ENCODE measurements at places on chromosomes 3 and 15.

- DNase-seq, result no peak
Measured at GRCh38 chr15:42138411-42138810, 18.0 kb downstream of the PLA2G4F start.

GRCh38 chr3:396293-396692 lies 199.7 kb downstream of the CHL1 start:
- no peak for DNase-seq

GRCh38 chr15:68401496-68402431 lies 30.2 kb downstream of the ITGA11 start:
- no peak for DNase-seq

- DNase-seq, result no peak
Measured at GRCh38 chr15:76195506-76196268, 115.6 kb downstream of the ETFA start.
